HFFc6 (cell line): ENCODE measurements at places on chromosomes 6 and 20. TPM values are rescaled to one million over a fixed set of nuclear protein-coding genes. Genes with fewer than 3 reads are reported as not detected.

GRCh38 chr6:166206066-166206465 lies 38.4 kb upstream of the TBXT start:
- no peak overlapping the region for H3K27ac ChIP-seq
- H3K4me3 ChIP-seq, result no peak overlapping the region
- peaks cover 7% of the 10 kb centered on the region; the same call in 1 of the 2 replicates for H3K27me3 ChIP-seq
- no peaks in the 10 kb centered on the region for H3K4me1 ChIP-seq

Gene POPDC3
- 14.3 and 19.7 TPM in 2 replicates for total RNA-seq

DNA sequence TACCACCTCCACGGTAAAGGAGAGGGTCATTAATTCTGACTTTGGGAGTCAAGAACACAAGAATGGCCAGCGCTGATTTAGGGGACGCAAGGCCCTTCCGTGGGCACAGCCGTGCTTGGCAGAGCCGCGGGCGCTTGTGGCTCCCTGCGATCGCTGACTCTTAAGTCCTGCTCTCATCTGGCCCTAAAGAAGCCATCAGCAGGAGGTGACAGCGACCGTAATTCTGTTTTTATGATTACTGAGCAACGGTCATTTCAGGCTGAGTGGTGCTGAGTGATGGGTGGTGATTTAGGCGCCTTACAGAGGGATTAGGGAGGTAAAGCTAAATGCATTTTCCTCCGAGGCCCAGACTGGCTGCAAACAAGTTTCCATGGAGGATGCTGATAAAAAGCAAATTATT lies 364.6 kb upstream of the SULF2 start:
- peaks cover 12% of the 10 kb centered on the region for H3K27me3 ChIP-seq
- H3K36me3 ChIP-seq, result peaks cover 5% of the 10 kb centered on the region; the same call in 1 of the 2 replicates
- H3K27ac ChIP-seq, result no peak overlapping the region
- no peaks in the 10 kb centered on the region for H3K4me1 ChIP-seq
- no peak overlapping the region for H3K4me3 ChIP-seq

GRCh38 chr20:37359331-37359730 lies 13.4 kb downstream of the SRC start:
- no peak overlapping the region for H3K27ac ChIP-seq
- H3K27me3 ChIP-seq, result no peaks in the 10 kb centered on the region
- no peak for DNase-seq
- no peaks in the 10 kb centered on the region for H3K36me3 ChIP-seq
- peaks cover 16% of the 10 kb centered on the region for H3K4me1 ChIP-seq
- H3K4me3 ChIP-seq, result no peak overlapping the region

- H3K36me3 ChIP-seq, result no peaks in the 10 kb centered on the region
- H3K27ac ChIP-seq, result peak overlapping the region; percentile 78
- no peaks in the 10 kb centered on the region for H3K27me3 ChIP-seq
- peaks cover 33% of the 10 kb centered on the region for H3K4me1 ChIP-seq
- H3K4me3 ChIP-seq, result peak overlapping the region; percentile 62
Measured at GRCh38 chr6:128919412-128920180, 36.7 kb downstream of the LAMA2 start.

- no peak for DNase-seq
- H3K27me3 ChIP-seq, result peaks cover 12% of the 10 kb centered on the region
- H3K27ac ChIP-seq, result no peak overlapping the region
- H3K4me1 ChIP-seq, result no peaks in the 10 kb centered on the region
- H3K4me3 ChIP-seq, result no peak overlapping the region
- no peaks in the 10 kb centered on the region for H3K36me3 ChIP-seq
Measured at GRCh38 chr6:111122458-111123286, 35.4 kb downstream of the SLC16A10 start.

- H3K36me3 ChIP-seq, result no peaks in the 10 kb centered on the region
- peaks cover 12% of the 10 kb centered on the region for H3K27me3 ChIP-seq
- no peak overlapping the region for H3K27ac ChIP-seq
Measured at GRCh38 chr6:24513602-24514001, 18.8 kb downstream of the ALDH5A1 start.

Gene SMIM26
- total RNA-seq, result 61.4 to 71.0 TPM (median 62.4 TPM) in 3 replicates

DNA sequence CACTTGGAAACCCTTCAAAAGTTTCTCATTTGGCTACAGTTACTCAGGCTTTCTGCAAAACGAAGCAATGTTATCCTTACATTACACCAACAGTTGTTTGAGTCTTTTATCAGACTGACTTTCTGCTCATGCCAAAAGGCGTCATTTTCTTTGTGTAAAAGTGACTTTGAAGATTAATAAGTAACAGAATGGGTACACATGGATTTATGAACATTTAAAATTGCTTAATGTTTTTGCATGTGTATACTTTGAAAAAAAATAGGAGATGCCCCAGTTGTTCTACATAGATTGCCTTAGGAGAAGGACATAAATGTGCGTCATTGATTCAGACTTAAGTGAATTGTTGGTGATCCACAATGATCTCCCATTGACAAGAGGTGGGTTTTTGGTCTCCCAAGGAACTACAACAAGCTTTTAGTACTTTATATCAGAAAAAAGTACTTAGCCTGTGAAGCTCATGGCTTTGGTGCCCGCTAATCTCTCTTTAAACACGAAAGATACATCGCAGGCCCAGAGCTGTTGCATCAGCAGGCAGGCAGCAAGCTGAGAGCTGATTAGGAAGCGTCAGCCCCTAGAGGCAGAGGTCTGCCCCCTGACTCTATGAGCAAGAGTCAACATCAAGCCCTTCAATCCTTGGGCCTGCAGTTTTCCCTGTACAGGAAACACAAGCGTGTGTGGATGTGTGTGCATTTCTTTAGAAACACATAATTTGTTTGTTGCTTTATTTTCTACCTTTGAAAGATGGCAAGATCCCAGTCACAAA lies 45.9 kb downstream of the SLC22A3 start:
- H3K4me3 ChIP-seq, result no peak overlapping the region
- H3K4me1 ChIP-seq, result no peaks in the 10 kb centered on the region
- H3K27me3 ChIP-seq, result no peaks in the 10 kb centered on the region; the same call in 1 of the 2 replicates
- no peak for DNase-seq

DNA sequence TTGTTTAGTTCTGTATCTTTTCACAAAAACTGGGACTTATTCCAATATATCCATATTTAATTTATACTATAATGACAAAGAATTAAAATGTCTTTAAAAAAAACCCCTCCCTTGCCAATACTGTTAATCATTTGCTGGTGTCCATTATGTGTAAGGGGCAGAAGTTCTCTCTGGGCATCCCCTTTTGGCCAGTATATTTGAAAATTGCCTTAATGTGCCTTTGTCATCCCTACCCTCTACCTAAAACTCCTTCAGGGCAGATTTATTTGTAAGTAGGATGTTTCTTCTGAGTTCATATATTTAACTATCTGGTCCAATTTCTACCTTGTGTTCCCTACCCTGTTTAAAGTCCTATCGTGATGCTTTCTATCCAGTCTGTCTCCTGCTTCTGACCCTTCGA lies 62.9 kb downstream of the ARHGAP18 start:
- no peak overlapping the region for H3K4me3 ChIP-seq
- no peaks in the 10 kb centered on the region for H3K27me3 ChIP-seq
- peaks cover 79% of the 10 kb centered on the region for H3K4me1 ChIP-seq
- H3K27ac ChIP-seq, result peak overlapping the region; percentile 61; the same call in 1 of the 2 replicates
- peaks cover 22% of the 10 kb centered on the region for H3K36me3 ChIP-seq
- DNase-seq, result no peak
